Stimulated activated CD4-positive, alpha-beta T cell treated with anti-CD3 and anti-CD28 coated beads, TNF-alpha, amount 100 ng/mL, for 24 hours (primary cell): ENCODE measurements at places on chromosomes 6 and 20.

DNA sequence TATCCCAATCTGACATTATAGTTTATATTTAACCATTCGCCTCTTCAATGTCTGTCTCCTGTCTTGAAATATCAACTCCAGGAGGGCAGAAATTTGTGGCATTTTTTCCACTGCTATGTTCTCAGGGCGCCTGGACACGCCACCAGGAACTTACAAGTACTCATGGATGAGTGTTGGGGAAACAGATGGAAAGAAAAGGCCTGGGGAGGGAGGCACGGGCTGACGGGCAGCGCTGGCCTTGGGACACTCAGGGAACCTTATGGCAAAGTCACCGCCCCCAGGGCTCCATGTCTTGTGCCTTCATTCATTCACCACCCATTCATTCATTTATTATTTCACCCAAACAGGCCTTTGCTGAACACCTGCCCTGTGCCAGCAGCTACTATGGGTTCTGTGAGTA lies 222.9 kb downstream of the PREX1 start:
- no peak for DNase-seq

DNA sequence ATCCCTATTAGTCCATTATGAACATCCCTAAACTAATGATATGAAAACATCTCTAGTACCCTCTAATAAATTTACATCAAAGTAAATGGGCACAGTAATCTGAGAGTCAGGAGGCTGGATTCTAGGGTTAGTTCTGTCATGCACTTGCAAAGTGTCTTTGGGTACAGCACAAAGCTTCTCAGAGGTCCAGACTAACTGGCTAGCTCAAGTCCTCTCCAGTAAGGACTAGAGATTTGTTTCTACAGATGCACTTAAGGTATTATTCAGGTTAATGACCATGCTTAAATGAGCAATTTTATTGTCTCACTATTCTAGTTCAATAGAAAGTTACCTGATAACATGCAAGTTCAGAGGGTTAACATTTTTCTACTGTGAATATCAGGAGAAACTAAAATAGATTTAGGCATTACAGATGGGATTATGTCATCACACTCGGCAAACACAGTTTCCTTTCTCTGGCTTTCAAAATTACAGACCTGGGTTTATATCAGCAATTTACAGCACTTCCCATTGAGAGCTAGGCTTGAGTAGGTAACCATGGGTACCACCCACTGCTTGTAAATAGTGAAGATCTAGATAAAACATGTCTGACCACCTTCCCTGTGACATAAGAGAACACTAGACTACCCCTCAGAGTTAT lies 402.9 kb upstream of the RUNX2 start:
- DNase-seq: no peak

- DNase-seq: no peak
These were observed 85.5 kb downstream of the WASF1 start for GRCh38 chr6:110093981-110094380.

- no peak for DNase-seq
These were observed 250.5 kb downstream of the UTRN start for GRCh38 chr6:144535630-144536029.

GRCh38 chr6:114158411-114158810 lies 184.4 kb downstream of the HS3ST5 start:
- DNase-seq: no peak

- DNase-seq: no peak
These were observed 284.1 kb upstream of the TAB2 start for GRCh38 chr6:149033454-149033853.

GRCh38 chr6:75467966-75468365 lies 25.6 kb downstream of the FILIP1 start:
- no peak for DNase-seq

GRCh38 chr6:19438566-19439353 lies 398.4 kb upstream of the ID4 start:
- DNase-seq: no peak

DNA sequence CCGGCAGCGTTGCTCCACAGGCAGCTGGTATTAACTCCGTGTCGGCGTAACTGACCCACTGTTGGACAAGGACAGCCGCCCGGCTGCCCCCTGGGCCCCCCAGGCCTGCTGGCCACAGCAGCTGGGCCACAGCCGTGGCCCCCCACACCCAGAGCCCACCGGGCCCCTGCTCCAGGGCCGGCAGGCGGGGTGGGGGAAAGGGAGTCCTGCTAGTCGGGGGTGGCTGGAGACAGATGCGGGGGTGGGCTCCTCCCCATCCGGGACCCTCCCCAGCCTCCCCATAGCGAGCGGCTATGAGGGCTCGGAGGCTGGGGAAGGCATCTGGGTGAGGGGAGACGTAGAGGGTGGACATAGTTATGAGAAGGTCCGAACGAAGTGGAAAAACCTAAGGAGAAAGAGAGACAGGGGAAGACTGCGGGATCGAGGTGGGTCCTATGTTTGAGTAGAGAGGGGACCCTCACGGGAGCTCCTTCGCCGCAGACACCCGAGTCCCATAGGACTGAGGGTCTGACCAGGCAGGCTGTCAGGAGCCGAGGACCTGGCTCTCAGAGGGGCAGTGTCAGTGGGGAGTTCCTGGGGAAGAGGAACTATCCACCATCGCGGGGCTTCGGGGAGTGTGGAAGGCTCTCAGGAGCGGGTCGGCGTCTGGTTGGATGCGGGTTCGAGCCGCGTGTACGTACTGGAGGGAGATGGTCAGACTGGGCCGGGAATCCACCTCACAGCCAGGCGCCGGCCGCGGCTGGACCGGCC lies 511 bp downstream of the VARS1 start:
- no peak for DNase-seq

DNA sequence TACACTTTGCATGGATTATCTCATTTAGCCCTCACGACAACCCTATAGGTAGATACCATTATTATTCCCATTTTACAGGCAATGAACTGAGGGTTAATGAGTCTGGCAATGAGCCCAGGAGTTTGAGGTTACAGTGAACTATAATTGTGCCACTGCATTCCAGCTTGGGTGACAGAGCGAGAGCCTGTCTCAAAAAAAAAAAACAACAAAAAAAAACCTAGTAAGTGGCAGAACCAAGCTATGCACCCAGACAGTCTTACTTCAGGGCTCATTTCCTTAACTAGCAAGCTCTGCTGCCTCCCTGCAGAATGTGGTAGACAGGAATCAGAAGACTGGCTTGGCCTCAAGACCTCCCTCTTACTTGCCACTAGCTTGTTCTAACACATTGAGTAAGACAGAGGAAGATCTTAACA lies 71.9 kb upstream of the RREB1 start:
- no peak for DNase-seq

DNA sequence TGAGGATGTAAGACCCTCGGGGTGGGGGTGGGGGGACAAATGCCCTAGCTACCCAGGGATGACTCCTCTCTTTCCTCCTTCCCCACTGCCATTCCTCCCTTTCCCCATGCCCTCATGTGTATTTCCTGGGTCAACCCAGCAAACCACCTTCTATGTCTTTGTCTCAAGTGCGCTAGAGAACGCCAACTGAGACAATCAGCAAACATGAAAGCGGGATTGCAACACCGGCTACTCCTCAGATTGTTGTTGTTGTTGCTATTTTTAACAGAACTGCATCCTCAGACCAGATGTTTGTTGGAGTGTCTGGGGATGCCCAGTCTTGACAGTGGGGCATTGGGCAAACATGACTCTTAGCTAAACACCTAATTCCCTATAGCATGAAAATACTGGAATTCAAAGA lies 39.3 kb upstream of the HIVEP1 start:
- no peak for DNase-seq

DNA sequence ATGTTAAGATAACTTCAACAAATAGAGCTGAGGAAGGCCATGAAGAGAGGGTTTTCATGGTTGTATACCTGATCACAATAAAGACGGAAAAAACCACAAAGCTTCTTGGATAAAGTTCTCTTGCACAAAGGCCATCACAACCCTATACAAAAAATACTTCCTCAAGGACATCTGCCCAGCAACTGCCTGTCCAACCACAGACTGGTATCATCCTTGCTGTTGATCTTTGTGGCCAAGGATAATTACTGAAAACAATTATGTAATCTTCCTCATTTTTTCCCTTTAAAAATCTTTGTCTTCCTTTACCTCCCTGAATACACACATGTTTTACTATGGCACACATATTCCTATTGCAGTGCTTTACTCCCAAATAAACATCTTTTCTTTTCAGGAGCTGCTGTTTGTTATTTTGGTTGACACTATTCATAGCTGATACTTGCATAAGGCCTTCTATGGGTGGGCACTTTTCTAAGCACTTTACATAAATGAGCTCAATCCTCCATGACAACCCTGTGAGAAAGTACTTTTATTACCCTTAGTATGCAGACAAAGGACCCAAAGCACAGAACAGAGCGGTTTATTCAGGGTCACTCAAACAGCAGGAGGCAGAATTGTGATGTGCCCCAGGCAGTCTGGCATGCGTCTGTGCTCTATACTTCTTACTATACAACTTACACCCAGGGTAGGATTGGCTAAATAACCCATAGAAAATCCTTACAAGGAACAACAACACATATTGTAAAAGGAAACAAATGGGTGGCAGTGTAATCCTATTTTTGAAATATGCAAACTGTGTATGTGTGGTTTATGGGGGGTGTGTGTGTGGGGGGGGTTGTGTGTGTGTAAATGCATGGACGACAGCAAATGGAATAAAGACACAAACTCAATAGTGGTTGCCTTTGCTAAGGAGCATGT lies 35.1 kb downstream of the SNRNP48 start:
- no peak for DNase-seq

GRCh38 chr6:140018588-140018987 lies 644.1 kb upstream of the CITED2 start:
- DNase-seq: no peak

DNA sequence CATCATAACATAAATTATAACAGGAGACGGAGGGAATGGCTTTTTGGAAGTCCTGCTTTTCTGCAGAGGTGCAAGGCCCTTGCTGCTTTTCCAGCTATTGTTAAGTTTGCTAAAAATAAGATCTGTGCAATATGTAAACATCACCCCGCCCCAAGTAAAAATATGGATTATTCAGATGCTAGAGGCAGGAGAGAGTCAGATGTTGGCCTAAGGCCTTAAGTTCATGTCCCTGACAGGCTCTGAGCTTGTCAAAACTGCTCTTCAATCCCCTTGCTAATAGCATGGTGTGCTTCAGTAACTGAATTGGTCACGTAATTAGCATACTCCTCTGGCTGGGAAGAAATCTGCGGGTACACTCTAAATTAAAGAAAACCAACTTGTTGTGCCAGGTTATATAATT lies 147.5 kb downstream of the BMP2 start:
- DNase-seq: no peak

- DNase-seq: no peak
These were observed 246.0 kb upstream of the ECI2 start for GRCh38 chr6:4381381-4381780.

- DNase-seq: no peak
These were observed 58.5 kb upstream of the FOXC1 start for GRCh38 chr6:1551249-1551648.

- no peak for DNase-seq
These were observed 87.7 kb upstream of the NOX3 start for GRCh38 chr6:155543166-155543847.

GRCh38 chr6:5463690-5464089 lies 202.4 kb downstream of the FARS2 start:
- no peak for DNase-seq
